ENCODE measurements at places on chromosomes 5 and 9. TPM values are rescaled to one million over a fixed set of nuclear protein-coding genes. Genes with fewer than 3 reads are reported as not detected.

DNA sequence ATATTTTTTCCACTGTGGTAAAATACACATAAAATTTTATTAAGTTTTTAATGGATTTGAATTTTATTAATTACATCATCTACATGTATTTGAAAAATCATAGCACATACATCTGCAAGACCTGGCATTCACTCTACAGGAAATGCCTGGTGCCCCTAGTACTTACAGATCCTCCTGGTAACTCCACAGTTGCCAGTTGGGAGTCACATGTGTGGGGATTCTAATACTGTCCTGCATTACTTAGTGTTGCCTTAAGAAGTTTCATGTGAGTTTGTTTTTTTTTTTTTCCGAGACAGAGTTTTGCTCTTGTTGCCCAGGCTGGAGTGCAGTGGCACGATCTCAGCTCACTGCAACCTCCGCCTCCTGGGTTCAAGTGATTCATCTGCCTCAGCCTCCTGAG, 18.1 kb downstream of the KDM3B start:
- DNase-seq = no peak

DNA sequence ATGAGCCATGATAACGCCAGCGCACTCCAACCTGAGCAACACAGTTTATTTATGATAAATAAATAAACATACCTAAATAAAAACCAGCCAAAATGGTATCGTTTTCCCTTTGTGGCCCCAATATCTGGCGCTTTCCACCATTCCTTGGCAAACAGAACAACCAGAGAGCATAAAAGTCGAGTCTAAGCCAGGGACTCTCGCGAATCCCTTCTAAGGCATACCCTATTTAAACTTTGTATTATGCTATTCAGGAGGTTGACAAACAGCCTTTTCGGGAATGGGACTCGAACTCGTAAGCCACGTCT, 386 bp upstream of the MATR3 start:
- DNase-seq = no peak

GRCh38 chr9:131545003-131545785, at the start of gene PRRT1B:
PRRT1B (plus strand) TSS chr9:131545523; CDS start chr9:131545616, 93 bp downstream.
- DNase-seq = no peak

- DNase-seq = peak; percentile 42
Observed at GRCh38 chr5:124906339-124907097, 160.1 kb upstream of the ZNF608 start.

DNA sequence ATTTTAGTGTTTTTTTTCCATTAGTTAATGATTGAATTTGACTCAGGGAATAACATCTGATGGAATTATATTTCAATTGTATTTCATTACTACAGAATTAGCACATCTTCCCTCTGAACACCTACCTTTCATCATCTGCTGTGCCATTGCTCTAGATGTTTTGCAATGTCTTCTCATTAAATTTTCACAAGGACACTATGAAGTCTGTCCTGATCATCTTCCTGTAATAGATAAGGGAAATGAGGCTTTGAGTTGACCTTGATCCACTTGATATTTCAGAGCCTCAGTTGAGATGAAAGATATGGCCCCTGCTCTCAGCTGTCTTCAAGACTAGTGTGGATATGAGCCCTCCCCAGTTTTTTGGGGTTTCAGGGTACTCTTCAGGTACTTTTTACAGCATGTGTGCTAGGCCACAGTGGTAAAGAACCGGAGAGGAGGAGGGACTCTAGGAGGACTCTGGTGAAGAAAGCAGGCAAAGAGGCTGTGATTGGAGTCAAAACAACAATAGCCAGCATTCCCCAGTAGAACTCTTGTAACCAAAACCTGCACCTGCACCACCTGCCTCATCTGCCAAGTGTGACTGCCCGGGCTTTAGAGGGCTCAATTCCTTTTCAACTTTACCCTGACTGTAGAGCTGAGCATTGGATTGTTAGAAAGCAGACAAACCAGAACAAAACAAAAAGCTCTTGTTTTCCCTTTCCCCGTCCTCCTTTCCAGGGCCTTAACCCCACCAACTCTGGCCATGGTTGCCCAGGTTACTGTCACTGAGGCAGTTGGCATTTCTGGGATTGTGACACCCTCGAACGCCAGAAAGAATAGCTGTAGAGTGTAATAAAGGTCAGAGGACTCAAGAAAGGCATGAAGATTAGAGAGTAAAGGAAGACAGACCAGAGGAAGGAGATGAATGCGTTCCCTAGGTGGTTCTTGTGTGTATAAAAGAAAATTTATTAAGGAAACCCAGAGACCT, 56.3 kb downstream of the ERAP1 start:
- peak; percentile 11 for DNase-seq

- DNase-seq = no peak
Observed at GRCh38 chr9:9585920-9586319, 1026.9 kb downstream of the PTPRD start.

DNA sequence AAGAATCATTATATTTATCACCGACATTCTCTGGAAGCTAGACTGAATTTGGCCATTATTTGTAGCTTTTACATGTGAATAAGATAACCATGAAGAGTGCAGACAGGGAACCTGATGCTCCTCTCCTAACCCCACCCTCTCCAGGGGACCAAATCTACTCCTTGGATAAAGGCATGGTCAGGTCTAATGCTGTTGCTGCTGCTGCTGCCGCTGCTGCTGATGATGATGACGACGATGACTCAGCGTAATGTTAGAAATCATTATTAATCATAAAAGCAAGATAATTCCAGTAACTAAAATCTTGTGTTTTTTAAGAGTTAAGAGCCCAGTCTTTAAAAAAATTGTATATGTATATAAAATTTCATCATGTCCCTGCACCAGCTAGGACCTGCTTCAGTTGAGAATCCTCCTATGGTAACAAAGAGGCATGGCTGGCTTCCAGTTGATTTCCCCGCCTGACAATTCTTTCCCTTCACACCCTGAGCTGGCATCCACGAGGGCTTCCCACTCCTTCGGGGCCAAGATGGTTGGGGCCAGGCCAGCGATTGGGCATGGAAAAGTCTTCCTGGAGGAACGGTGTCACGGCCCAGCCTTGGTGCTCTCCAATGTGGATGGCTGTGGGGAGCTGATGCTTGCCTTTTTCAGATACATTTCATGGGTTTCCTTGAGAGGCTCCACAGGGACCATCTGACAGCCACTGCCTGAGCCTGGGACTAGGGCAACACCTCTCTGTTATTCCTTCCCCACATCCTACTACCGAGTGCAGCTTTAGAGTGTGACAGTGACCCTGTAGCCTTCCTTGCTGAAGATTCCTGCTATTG, 400.0 kb downstream of the CTNND2 start:
- no peak for DNase-seq

DNA sequence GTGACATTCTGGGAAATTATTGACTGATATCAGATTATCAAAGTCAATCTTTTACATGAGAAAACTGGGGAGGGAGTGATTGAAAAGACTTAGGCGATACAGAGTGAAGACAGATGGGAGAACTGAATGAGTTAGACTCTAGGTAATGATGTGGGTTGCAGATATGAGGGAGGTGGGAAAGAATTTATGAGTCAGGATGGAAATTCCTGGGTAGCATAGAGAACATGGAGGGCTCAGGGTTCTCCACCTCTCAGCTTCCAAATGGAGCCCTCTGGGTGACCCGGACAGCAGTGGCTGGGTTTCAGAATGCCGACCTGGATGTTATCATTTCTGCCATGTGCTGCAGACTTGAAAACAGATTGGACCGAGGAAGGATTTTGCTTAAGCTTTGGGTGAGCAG, 75.4 kb upstream of the SHB start:
- DNase-seq = no peak

DNA sequence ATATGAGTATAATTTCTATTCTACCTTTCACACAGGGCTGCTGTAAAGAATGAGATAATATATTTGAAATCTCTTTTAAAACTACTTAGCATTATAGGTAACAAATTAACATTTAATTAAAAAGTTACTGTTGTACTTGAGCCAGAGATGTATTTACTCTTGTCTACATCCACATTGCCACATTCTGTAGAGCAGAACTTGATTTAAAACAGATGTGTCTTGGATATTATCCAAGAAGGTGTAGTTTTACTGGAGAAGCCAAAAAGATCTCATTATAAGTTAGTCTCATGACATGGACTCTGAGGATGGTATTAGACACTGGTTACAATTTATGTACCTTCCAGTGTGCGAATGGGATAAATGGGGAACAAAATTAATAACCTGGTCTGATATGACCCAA, 293.1 kb upstream of the CCNH start:
- no peak for DNase-seq

GRCh38 chr9:129929496-129930125, 94.4 kb downstream of the USP20 start:
- no peak for DNase-seq

RANBP17 gene
- not detected for total RNA-seq

DNA sequence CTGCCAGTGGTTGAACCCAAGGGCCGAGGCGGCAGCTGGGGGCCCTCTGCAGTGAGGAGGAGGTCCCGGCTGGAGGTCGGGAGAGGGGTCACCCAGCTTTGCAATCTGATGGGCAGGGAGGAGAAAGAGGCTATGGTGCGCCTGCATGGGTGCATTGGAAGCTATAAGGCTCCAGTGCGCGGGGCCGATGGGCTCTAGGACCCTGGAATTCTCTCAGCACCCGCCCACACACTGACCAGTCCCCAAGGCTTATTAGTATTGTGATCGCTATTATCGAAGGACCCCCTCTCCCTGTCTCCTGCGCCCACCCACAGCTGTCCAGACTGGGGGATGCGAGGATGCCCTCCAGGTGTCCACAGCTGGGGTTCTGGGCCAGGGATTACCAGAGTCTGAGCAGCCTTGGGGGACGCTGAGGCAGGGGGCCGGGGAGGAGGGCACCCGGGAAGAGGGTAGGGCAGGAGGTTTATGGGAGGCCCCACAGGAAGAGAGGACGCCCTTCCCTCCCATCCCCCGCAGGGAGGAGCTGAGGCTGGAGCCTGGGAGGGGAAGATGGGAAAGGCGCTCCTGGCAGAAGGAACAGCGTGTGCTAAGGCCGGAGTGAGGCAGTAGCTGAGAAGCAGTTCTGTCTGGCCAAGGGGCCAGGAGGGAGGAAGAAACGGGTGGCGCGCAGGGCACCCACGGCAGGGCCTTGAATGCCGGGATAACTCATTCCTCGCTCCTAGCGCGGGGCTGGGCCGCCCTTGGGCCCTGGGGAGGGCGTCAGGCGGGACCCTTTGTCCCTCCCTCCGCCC, 24.2 kb downstream of the C9orf50 start:
- DNase-seq = no peak

BTNL3 gene
- not detected for total RNA-seq

DNA sequence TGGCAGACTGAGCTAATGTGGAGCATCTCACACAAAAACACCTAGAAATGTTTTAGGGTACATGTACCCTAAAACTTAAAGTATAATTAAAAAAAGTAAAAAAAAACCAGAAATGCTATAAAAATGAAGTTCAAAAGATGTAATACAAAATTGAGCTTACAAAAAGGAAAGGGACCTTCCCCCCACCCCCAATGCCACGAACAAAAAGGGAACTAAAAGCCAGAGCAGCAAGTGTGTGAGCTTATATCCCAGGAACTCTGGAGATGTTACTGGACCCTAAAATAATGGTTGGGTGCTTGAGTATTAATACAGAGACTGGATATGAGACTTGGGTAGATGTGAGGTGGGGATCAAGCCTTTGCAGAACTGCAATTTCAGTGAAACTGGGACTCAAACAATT, 11.0 kb downstream of the SPATA9 start:
- DNase-seq = no peak

DNA sequence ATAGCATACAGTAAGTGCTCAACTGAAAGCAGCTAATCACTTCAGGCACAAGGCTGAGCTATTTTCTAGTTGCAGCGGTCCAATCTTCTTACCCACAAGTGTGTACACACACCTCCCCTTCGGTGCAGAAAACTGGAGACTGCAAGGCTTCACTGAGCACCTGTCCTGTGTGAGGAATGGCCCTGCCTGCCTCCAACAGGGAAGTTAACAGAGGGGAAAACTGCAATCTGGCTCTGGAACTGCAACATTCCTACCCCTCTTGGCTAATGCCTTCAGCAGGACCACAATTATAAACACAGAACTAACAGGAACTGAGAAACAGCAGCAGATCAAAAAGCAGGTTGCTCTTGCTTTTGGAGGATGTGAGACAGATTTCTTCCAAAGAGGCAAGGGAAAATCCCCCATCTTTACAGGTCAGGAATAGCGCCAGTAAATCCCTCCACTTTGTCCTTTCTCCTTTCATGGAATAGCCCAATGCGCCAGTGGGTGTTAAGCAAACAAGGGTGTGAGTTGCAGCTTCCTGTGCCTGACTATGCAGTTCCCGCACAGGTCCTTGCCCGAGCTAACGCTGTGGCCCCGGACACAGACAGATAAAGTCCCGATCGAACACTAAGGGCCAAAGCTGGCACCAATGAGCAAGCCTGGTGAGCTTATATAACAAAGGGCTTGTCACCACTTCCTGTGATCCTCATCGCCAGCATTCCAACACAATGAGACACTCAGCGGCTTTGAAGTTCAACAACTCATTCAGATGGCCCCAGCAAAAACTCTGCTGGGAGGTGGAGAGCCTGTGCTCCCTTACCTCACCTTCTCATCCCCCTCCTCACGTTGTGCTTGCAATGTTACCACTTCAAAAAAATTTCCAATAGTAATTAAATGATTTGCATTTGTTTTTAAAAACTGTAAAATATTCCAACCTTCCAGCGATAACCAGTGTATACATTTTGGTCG, 21.5 kb downstream of the SHB start:
- DNase-seq = no peak

CSNK1A1 gene
- total RNA-seq = 189 TPM

PCDHB9 gene
- total RNA-seq = 0.33 TPM
